NCI-H82 (cell line): ENCODE measurements at places on chromosomes 1 and 21.

GRCh38 chr1:8397511-8397910 is 79.6 kb downstream of the SLC45A1 start:
- no peak for DNase-seq

DNA sequence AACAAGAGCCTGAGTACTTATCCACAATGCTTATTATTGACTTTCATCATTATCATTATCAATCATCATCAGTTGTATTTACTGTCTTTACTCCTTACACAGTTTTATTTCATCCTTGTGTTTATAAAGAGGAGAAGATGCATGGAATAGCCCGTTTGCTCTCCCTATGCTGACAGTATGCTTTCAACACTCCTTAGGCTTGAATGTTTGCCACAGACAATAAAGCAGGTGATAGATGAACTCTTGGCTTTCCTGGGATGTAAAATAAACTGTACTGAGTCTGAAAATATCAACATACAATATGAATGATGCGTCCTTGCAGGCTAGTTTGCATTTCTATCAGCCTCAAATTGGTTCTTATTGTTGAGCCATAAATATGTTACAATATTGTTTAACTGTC is 891.8 kb upstream of the NCAM2 start:
- DNase-seq: no peak

DNA sequence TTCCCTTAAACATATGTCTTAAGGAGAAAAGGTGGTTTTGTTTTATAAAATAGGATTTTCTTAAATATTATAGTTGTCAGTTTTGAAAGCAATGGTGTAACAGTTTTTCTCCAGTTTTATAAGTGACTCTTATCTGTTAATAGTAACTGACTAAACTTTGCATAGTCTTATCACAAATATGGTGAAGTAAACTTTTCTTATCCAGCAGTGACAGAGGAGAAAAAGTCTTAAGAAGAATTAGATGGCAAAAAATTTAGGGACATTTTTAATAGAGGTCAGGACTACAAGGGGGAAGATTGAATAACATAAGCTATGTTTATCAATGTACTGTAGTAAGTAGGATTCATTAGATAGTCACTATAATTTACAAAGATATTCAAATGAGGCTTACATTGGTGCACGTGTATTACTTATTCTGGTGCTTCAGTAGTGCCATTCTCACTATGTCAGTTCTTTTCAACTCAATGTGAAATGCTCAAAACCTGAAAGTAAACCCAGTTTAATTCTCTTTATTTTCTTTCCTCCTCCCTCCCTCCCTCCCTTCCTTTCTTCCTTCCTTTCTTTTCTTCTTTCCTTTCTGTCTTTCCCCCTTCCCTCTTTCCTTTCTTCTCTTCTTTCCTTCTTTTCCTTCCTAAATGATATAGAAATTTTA is 26.1 kb downstream of the F3 start:
- DNase-seq: no peak

- peak; percentile 63 for DNase-seq
Observed at GRCh38 chr1:156245451-156246232, 2.2 kb downstream of the PAQR6 start.

DNA sequence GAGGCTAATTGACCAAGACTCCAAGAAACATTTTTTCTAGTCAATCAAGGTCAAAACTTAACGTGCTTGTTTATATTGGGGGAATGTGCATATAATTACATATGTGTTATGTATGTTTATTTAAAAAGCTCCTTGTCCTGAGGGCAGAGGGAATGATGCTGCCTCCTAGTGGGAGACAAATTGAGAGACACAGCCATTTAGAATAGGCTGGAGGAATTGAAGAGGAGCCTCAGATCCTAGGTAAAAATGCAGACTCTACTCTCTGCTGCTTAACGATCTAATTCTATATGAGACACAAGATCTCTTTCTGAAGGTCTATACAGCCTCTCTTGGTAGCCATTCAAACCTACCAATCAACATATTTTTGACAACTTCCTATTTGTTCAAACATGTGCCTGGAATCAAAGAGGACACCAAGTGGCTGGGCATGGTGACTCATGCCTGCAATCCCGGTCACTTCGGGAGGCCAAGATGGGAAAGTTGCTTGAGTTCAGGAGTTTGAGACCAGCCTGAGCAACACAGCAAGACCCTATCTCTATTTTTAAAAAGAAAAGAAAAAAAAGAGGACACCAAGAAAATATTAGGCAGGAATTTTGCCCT is 136.6 kb upstream of the ZNF648 start:
- no peak for DNase-seq

- DNase-seq: no peak
Observed at GRCh38 chr1:157595356-157595755, 2.5 kb downstream of the FCRL4 start.

DNA sequence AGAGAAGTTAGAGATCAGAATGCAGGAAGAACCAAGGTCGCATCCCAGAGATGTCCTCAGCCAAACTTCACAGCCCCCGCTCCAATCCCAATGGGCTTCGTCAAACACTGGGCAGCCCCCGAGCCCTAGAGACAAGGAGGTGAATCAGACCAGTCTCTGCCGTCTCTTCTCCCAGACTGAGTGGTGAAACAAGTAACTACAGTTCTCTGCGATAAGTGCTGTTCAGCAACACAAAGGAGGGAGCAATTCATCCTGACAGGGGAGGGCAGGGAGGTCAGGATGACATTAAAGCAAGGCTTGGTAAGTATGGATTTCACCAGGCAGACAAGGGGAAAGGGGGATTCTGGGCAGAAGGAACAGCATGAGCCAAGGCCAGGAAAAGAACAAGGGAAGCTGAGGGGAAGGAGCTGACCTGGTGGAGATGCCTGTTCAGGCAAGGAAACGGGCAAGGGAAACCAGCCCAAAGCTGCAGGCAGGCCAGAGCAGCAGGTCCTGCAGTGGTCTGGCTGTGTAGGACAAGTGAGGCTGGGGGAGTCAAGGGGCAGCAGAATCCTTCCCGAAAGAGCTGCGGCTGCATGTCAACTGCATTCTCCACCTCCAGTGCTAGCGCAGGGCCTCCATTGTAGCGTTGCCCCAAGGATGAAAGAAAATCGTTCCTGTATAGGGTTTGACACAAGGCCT is 13.6 kb upstream of the ERI3 start:
- no peak for DNase-seq

GRCh38 chr1:212671342-212672031 is 28.2 kb downstream of the BATF3 start:
- DNase-seq: peak; percentile 50

DNA sequence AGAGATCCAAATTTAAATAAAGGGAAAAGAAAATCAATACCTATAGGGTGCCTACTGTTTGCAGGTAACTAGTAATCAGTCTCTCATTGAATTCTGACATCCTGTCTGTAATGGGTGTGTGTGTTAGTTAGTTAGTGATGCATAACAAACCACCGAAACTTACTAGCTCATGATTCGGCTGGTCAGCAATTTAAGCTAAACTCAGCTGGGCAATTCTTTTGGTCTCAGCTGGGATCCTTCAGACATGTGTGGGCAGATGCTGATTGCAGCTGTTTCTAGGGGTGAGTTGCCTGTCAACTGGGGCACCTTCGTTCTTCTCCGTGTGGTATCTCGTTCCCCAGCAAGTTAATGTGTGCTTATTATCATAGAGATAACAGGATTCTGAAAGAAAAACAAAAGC is 40.2 kb upstream of the ZNF124 start:
- DNase-seq: no peak

GRCh38 chr1:41677620-41678019 is 193.1 kb upstream of the EDN2 start:
- DNase-seq: no peak

- no peak for DNase-seq
Observed at GRCh38 chr1:172343240-172344160, 77.0 kb upstream of the C1orf105 start.

GRCh38 chr1:162373541-162374260 is 3.0 kb downstream of the SPATA46 start:
- no peak for DNase-seq

- DNase-seq: peak; percentile 19
Observed at GRCh38 chr1:223759273-223759672, 46.9 kb downstream of the CAPN2 start.

- no peak for DNase-seq
Observed at GRCh38 chr1:1598720-1599029, 1.3 kb downstream of the FNDC10 start.

DNA sequence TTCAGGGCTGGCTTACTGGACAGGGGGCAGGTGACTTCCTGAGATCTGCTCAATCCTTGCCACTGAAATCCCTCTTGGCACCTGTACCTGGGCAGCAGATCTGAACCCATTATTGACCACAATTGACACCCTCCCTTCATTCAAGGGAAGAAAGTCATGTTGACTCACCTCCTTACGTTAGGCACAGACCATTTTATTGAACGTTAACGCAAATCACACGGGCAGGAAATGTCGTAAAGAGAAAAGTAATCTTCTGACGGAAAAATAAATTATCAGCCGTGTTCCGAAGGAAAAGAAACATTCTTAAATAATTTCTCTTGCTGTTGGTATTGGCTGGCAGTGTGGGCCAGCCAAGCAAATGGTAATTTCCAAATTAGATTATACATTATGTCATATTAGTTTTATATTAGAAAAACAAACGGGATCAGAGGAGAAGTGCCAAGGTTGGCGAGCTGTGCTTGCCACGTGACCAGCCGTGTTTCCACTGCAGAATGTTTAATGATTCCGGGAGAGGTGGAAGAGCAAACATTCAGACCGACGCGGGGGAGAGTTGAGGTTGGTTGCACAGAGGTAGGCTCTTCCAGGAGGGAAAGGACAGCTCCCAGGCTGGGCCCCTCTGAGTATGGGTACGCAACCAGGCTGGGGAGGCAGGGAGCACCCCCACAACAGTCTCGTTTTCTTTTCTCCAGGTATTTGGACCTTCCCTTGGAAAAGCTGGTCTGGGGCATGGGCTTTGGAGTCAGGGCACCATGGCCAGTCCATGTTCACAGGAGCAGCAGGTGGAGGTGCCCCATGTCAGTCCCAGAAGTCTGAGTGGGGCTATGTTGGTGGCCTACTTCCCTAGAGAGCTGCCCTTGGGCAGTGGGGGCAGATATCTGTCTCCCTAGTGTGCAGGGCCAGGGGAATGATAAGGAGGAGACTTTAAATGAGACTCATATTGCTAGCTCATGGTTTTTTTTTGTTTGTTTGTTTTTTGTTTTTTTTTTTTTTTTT is 121.1 kb downstream of the FOXD2 start:
- DNase-seq: no peak
